Activated naive CD4-positive, alpha-beta T cell treated with anti-CD3 and anti-CD28 coated beads, Interleukin-2, amount 50 U/mL, for 72 hours (primary cell): ENCODE measurements at places on chromosomes 2 and 18.

- DNase-seq, result no peak
Measured at GRCh38 chr2:9552219-9553178, 3.1 kb downstream of the ADAM17 start.

GRCh38 chr2:183069174-183069573 lies 9.4 kb upstream of the DUSP19 start:
- DNase-seq, result no peak

DNA sequence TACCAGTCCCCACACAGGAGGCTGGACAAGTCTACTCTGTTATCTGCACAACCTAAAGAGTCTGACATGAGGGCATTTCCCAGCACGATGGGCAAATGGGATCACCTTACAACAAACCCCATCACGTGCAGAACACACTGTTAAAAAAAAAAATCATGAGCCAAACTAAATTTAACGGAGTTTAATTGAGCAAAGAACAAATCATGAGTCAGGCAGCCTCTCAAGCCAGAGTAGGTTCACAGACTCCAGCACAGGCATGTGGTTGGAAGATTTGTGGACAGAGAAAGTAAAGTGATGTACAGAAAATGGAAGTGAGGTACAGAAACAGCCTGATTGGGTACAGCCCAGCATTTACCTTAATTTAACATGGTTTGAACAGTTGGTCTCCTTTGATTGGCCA lies 59.9 kb downstream of the KYNU start:
- DNase-seq, result no peak

GRCh38 chr2:89844221-89844943 lies 1152.9 kb downstream of the RPIA start:
- DNase-seq, result no peak

DNA sequence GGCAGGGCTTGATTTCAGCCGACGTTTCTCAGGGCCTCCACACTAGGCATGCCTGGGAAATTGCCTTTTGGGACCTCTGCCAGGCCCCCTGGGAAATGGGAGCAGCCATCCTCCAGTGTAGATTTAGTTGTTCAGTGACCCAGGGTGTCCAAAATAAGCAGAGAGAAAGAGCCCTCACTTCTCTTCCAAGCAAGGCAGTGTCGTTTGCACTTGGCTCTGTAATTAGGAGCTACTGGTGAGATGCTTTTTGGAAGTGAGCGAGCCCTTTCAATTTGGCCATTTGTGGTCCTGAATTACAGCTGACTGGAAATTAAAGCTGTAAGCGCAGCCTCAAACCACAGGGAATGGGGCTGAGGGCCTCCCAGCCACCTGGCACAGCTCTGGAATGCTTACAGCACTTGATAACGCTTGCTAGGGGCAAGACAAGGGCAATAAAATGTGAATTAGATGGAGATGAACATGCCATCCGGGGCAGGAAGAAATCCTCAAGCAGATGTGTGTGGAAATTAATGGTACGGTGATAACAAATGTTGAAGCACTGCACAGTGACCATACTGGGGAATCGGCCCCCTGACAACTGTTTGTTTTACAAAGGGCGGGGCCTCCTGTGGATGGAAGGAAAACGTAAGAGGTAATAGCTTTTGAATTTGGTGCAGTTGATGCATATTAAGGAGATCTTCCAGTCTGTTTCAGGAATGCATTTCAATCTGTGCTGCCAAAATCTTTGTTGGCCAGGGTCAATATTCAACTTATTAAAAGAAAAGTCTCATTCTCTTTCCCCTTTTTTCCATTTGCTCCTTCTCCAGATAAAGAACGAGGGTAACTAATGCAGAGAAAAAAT lies 173.1 kb downstream of the UXS1 start:
- no peak for DNase-seq

- DNase-seq, result no peak
Measured at GRCh38 chr18:79511671-79512301, 116.1 kb downstream of the NFATC1 start.

DNA sequence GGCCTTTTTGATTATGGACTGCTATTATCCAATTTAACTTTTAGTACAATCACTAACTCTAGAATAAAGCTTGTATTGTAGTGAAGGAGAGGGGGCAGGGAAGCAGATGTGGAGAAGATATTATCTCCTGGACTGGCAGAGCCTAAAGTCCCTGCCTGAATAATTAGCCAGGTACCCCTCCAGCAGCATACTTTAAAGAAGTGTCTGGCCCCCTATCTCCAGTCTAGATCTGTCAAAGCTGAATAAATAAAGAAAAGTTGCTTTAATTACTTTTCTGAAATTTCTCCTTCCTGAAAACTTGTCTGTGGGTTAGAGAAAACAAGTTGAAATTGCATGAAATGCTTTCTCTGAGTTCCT lies 258.2 kb downstream of the SLC8A1 start:
- no peak for DNase-seq

DNA sequence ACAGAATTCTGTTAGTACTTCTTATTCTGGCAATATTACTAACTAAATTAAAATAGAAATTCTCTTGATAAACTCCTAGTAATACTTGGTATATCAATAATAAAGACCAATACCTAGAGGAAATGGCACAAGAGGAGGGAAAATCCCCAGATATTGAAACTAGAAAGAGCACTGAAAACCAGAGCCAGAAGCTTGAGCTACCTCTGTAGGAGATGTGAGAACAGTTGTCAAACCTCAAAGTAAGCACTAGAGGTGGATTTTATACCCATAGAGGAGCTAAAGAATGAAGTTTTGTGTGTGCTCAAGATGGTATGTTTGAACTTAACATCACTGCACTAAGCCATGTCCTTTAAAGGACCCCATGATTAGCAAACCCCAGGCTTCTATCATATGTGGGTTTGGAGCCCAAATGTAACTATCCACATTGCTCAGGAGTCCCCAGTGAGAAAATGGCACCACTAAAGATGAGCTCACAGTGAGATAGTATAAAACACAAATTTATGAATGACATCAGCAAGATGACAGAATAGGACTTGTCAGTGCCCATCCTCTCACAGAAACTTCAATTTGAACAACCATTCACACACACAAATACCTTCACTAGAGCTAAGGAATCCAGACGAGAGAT lies 122.1 kb downstream of the PKP4 start:
- DNase-seq, result no peak

DNA sequence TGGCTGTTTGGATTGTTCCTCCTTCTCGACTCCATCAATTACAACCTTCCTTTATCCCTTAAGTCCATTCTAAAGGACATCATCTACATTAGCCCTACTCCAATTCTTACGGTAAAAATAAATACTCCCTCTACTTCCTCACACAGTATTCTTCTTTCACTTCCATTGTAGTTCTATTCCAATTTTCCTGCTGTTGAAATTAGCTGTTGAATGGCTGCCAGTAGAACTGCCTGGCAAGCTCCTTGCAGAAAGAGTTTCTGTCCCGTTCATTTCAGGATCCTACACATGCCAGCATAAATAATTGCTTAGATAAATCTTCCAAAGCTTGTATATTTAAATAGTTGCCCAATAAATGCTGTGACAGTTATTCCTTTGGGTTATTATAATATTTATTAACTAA lies 459.3 kb upstream of the TRIB2 start:
- no peak for DNase-seq

DNA sequence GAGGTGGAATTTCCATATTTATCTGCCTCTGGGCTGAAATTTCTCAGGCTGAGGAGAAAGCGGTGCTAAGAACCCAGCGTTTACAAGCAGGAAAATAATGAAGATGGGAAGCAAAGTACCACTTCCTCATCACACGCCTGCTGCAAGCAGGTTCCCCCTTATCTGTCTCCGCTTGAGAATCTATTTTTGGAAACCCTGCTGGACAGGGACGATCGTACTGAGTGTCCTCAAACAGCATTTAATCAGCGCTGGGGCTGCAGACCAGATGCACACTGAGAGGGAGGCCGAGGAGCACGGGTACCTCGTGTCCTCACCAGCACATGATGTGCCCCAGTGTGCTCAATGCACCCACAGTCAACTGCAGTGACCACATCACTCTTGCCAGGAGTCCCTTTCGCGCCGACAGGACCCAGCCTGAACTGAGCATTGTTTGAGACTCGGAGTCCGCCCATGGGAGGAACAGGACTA lies 160.4 kb downstream of the HDAC4 start:
- DNase-seq, result no peak

DNA sequence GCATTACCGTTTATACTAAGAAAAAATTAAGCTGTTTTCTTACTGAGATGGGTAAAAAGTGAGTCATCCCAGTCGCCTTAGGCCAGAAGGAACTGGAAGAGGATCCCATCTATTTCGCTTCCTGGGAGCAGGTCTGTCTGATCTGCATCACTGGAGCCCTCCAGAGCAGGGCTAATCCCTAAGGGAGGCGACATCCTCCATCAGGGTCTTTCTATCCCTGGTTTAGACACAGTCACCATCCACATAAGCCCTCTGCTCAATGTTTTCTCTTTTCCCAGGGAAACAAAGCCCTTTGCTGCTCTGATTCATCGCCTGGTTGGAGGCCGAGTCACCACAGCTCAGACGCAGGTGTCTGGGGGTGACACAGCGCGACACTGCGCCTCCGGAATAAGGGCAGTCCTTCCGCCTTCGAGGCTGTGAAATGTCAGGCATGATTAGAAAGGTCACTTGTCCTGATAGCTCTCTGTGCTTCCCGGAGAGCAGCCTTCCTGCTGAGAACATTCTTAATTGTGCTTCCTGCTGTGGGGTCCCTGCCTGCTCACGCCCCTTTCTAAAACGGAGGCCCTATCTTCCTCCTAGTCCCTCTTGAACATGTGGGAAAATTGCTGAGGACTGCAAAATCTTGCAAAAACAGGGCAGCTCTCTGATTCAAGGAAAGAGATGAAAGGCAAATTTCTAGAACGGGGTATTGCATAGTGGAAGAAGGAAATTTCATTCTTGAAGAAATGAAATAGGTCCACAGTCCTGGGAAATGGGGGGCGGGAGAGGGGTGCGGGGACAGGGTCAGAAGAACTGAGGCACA lies 56.3 kb downstream of the MARCHF4 start:
- DNase-seq, result no peak

GRCh38 chr18:30889519-30890301 lies 152.8 kb downstream of the DSC3 start:
- no peak for DNase-seq

GRCh38 chr18:62863579-62864001 lies 148.2 kb downstream of the PHLPP1 start:
- DNase-seq, result no peak

- no peak for DNase-seq
Measured at GRCh38 chr2:22690096-22690495, 694.9 kb upstream of the KLHL29 start.

- no peak for DNase-seq
Measured at GRCh38 chr2:60936757-60937156, 55.4 kb downstream of the REL start.

DNA sequence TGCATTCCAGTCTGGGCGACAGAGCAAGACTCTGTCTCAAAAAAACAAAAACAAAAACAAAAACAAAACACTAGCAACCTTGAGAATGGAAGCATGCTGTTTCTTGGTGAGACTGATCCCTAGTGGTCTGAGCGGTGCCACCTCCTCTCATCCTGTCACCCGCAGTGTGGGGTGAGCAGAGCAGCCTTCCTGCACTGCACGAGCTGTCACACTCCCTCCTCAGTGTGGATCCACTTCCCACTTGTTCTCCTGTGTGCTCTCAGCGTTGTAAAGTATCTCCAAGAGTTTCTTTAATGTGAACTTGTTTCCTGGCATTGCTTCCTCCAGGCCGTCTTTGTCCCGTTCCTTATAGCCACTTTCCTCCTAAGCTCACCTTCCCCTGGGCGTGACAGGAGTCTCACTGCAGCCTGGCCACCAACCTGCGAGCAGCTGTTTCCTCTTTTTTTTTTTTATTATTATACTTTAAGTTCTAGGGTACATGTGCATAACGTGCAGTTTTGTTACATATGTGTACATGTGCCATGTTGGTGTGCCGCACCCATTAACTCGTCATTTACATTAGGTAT lies 220.5 kb downstream of the FAM210A start:
- no peak for DNase-seq

DNA sequence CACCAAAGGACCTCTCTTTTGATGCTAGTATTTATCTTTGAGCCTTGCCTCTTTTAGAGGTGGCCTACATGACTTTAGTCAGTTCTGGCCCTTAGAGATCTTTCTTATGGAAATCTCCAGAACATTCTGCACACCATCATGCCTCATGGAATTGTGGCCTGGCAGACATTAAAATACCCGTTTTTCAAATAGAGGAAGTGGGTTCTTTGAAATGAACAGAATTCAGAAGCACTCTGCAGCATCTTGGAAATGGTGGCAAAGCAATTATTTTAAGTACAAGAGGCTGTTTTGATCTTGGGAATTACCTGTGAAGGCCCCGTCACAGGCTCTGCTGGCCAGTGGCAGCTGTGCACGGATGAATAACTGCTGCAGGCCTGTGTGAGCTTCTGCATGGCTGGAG lies 40.7 kb upstream of the APCDD1 start:
- no peak for DNase-seq

DNA sequence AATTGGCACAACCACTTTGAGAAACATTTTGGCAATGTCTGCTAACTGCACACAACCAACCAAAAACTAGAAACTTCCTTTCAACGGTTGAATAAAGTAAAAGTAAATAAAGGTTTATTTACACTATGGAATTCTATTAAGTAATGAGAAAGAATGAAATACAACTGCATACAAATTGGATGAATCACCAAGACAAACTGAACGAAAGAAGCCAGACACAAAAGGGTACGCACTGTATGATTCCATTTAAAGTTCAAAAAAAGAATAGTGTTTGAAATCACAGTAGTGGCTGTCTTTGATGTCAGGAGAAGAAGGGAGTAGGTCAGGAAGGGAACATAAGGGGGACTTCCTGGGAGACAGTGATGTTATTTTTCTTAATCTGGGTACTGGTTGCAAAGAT lies 46.5 kb upstream of the SULT1C3 start:
- no peak for DNase-seq

- no peak for DNase-seq
Measured at GRCh38 chr2:23591111-23591510, 206.1 kb downstream of the KLHL29 start.
